Bronchial smooth muscle cell (primary cell): ENCODE measurements at places on chromosomes 16 and 17. TPM values are rescaled to one million over a fixed set of nuclear protein-coding genes. Genes with fewer than 3 reads are reported as not detected.

Gene TBX2
- total RNA-seq, result 26.5 and 31.3 TPM in 2 replicates

Gene CCDC40
- total RNA-seq, result 3.5 TPM in 2 replicates

Gene CD300H
- not detected in 2 replicates for total RNA-seq

Gene OSBPL7
- 12.0 and 16.6 TPM in 2 replicates for total RNA-seq

Gene EFCAB5
- total RNA-seq, result 0.69 and 1.1 TPM in 2 replicates

Gene KRTAP2-1
- not detected in 2 replicates for total RNA-seq

Gene TMEM114
- total RNA-seq, result not detected in 2 replicates

Gene LPO
- total RNA-seq, result not detected in 2 replicates

Gene STXBP4
- 4.0 and 5.4 TPM in 2 replicates for total RNA-seq

Gene HBQ1
- not detected in 2 replicates for total RNA-seq

Gene C16orf92
- total RNA-seq, result not detected in 2 replicates

Gene TERB1
- total RNA-seq, result under 0.01 and 0.09 TPM in 2 replicates

Gene KRT15
- total RNA-seq, result 0.63 and 1.2 TPM in 2 replicates

Gene CSH2
- not detected in 2 replicates for total RNA-seq

Gene JPH3
- under 0.01 TPM in 1 of 2 replicates, not detected in the other for total RNA-seq

Gene SPNS2
- total RNA-seq, result 0.09 and 0.16 TPM in 2 replicates

Gene PRSS53
- 1.4 TPM in 2 replicates for total RNA-seq

Gene KRT27
- total RNA-seq, result not detected in 2 replicates

Gene VTN
- 0.09 TPM in 1 of 2 replicates, not detected in the other for total RNA-seq

Gene TBC1D3L
- 2.4 and 4.4 TPM in 2 replicates for total RNA-seq

Gene CLEC3A
- not detected in 2 replicates for total RNA-seq
